ENCODE measurements at places on chromosomes 5 and 9.
A peak's percentile ranks its signal among the peaks of the same experiment; 100 is the strongest.

- peak; percentile 3 for DNase-seq
Observed at GRCh38 chr9:69759021-69759420, 790 bp downstream of the PTAR1 start.

DNA sequence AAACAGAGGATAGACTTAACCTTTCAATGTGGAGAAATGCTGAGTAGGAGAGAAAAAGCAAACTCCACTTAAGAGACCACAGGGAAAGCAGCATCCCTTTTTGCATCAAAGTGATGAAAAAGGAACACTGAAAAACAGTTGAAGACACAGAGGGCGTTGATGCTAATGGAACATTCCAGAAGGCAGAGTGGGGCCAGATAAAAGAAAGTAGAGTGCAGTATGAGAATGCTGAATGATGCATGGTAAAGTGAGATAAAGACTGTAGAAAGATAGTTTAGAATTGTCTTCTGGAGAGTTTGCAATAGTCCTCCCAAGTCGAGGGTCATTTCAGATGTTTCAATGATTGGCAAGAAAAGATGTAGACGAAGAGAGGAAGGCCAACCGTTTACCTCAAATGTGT lies 574.3 kb downstream of the PRR16 start:
- DNase-seq, result no peak

GRCh38 chr9:124450241-124450924 lies at the start of gene ADGRD2:
Gene ADGRD2 (plus strand): TSS chr9:124450451. CDS start chr9:124451667, 1,216 bp downstream.
- no peak for DNase-seq

DNA sequence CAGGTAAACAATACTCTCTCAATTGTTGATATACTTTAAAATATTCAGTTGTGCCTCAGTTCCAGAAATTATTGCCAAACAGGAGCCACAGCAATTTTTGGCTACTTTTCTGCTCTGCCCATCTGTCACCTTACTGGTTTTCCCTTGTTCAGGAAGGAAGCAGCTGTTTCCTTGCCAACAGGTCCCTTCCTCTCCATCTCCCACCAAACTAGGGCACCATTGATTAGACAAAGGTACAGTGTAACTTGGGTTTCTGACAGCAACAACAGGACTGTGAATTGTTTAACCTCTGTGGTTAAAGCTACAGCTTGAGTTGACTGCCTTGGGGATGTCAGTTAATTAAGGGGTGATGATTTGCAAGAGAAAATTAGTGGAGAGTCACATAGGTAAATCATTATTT lies 76.9 kb downstream of the PIP5K1B start:
- no peak for DNase-seq

- no peak for DNase-seq
Observed at GRCh38 chr9:110975278-110975677, 63.0 kb downstream of the LPAR1 start.

- no peak for DNase-seq
Observed at GRCh38 chr5:138705007-138705406, 48.2 kb upstream of the CTNNA1 start.

DNA sequence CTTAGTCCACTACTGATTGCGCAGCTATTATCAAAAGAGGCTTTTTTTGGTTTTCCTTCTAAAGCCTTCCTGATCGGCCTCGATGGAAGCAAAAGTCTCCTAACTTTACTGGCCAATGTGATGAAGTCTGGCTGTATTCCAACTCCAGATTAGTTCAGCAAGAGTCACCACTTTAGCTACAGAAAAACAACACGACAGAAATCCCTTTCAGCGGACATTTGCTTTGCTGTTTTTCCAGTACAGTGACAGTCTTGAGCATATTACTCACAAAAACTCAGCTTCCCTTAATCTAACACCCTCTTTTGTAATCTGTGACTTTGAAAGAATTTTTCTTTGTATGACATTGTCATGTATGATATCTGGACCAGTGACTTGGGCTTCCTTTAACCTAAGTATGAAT lies 95.7 kb downstream of the HOMER1 start:
- DNase-seq, result no peak

DNA sequence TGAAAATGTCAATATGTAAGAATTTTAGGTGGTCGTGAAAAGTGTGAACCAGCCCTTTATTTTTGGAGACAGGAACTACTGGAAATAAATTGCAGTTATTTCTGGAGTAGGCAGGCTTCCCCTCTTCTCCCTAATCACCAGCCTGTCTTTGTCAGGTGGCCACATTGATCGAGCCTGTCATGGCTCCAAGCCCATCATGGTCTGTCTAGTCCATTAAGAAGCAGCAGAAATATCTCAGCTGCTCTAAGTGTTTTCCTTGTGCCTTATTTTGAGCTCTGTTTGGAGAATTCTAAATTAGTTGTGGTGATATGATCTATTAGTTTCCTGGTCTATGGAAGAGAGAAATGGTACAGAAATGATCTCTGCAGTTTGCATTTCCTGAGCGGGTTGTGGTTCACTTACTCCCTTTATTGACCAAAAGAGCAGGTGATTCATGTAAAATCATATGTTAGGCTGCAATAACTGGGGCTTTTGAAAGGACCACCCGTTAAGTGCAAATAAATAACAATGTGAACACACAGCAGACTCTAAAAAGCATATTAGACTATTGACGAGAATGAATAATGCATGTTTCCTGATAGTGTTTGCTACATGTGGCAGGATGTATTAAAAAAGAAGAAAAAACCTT lies 42.3 kb downstream of the BASP1 start:
- DNase-seq, result no peak

GRCh38 chr5:11555171-11555570 lies 349.1 kb downstream of the CTNND2 start:
- no peak for DNase-seq

GRCh38 chr5:172896465-172896864 lies 62.4 kb downstream of the ERGIC1 start:
- no peak for DNase-seq

- DNase-seq, result peak; percentile 61
Observed at GRCh38 chr9:137149942-137150616, 11.1 kb downstream of the GRIN1 start.

DNA sequence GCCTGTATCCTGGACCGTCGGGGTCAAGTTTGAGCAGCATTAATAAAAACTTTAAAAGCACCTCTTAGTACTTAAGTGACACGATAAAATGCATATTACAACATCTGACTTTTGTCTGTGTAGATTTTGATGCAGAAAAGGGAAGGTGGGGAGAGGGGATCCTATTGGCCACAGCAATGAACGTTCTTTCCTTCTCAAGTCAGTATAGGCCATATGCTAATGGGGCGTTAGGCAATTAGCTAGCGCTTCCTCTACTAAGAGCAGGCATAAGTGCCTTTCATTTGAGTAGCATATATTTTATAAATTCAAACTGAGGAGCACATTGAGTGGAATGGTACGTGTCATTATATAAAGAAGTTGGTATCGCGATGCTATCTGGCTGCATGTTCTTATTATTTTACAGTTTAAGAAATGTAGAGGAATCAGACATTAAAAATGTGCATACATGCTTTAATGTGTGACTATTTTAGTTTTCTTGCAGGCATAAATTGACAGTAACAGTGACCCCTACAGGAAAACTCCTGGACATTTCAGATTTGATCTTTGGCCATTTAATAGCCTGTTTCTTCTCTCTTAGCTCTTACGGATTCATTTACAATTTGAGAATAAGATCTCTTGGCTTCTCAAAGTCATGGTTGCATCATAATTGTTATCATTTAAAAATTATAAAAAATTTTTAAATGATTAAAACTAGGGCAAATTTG lies 1.1 kb upstream of the GNA14 start:
- no peak for DNase-seq

GRCh38 chr5:180804129-180804618 lies 1.6 kb upstream of the MGAT1 start:
- DNase-seq, result peak; percentile 50

Measured in activated CD4-positive, alpha-beta T cell treated with anti-CD3 and anti-CD28 coated beads, Interleukin-2, Interleukin-4, amounts not matched to agents 100 ng/mL and 50 ng/mL, durations not matched to agents 16 hours and 8 hours (primary cell).